ENCODE measurements at places on chromosomes 11 and 22.

GRCh38 chr11:62420882-62421281, 2.0 kb downstream of the SCGB1A1 start:
- DNase-seq = no peak

DNA sequence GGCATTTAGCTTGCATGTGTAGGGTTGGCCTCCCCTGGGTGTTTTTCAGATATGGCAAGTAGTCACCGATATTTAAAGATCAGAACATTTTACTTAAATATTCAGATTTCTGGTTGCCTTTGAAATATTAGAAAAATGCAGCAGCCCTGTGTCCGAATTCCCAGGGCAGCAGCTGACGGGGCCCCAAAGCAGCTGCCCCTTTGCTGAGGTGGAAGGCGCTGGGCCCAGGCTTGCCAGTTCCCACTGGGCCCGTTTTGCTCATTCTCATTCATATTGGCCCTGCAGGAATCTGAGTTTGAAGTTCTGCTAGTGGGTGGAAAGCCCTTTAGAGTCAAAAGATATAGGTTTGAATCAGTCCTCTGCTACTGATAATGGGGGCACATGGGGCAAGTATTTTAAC, 692.1 kb downstream of the OPCML start:
- DNase-seq = no peak

DNA sequence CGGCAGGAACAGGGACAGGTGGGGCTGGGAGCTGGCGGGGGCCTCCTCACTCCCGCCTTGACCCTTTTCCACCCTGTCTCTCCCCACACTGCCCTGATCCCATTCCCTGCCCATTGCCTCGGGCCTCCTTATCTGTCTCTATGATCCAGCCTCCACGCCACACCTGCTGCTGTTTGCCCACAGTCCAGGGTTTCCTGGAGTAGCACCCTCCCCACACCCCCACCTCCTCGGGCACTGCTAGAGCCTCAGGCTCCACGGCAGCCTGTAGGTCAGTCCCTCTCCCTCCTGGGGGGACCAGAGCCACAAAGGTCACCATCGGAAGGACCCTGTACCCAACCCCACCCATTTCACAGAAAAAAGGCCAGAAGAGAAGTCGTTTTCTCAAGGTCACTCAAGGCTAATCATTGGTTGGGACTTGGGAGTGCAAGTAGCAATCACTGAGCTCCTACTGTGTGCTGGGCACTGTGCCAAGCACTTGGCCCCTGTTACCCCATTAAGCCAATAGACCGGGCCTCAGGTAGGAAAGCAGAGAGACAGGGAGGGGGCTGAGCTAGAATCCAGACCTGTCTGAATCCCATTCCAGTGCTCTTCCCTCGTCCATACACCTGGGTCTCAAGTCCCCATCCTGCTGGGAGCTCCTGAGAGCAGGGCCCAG, 71.8 kb downstream of the PDE2A start:
- DNase-seq = no peak

DNA sequence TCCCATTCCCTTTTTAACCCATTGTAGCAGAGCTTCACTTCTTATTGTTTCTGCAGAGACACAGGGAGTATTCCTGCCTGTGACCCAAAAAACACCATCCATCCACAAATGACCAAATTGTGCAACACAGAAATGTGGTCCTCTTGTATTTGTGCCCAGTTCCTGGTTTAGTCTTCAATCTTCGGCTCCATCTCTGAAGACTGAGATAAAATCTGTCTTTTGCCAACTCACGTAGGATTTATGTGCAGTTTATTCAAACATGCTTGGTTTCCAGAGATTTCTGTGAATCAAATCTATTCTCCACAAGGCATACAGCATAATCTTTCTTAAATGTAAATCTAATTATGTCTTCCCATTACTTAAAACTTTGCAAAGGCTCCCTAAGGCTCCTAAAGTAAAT, 307.0 kb downstream of the AASDHPPT start:
- DNase-seq = no peak

- no peak for DNase-seq
Observed at GRCh38 chr22:40290516-40290915, 55.8 kb upstream of the ADSL start.

GRCh38 chr22:40243891-40244290, 66.2 kb downstream of the TNRC6B start:
- no peak for DNase-seq

GRCh38 chr11:75337195-75337654, 14.2 kb downstream of the ARRB1 start:
- DNase-seq = no peak

- DNase-seq = no peak
Observed at GRCh38 chr11:60059521-60060240, 3.2 kb downstream of the MS4A3 start.

- peak; percentile 4 for DNase-seq
Observed at GRCh38 chr11:2778630-2779498, 79.1 kb upstream of the KCNQ1OT1 start.

DNA sequence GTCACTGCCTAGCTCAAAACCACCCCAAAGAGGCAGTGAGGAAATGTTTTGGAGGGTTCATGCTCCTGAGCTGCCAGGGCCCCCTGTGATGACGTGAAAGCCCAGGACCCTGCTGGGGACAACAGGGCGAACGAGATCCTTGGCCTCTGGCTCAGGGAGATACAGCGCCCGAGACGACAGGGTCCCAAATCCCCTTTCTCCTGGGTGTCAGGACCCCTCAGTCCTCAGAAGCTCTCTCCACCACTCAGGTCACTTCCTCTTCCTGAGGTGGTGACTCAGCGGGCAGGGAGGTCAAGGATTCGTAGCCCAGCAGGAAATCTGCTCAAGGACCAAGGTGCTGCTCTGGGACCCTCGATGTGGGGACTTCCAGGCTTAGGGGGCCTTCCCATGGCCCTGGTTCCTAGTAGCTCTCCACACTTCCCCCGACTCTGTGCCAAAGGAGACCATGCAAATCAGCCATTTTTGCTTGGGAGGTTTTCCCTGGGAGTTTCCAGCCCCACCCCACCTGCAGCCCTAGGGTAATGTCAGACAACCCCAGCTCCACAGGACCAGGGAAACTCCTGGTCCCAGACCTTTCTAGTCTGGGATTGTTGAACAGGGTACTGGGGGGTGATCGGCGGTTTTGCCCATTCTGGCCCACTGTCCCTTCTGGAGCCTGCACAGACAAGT, 12.8 kb downstream of the BCL9L start:
- DNase-seq = peak; percentile 61

- DNase-seq = no peak
Observed at GRCh38 chr22:40237241-40237640, 59.5 kb downstream of the TNRC6B start.

GRCh38 chr22:18111759-18112330, 1.2 kb downstream of the TUBA8 start:
- DNase-seq = no peak

DNA sequence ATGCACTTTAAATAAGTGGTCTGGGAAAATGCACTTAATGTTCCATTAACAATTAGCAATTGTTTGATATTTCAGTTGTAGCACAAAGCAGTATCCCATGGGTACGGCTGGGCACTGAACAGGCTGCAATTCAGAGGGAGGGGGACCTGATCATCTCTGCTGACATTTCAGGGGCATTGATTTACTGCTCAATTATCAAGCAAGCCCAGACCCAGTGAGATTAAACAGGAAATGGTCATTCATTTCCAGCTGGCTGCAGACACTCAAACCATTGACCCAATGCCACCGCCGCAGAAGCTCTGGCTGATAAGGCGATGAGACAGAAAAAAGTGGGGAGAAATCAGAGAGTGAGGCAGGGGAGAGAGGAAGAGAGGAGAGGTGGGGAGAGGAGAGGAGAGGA, 1.2 kb downstream of the GPR83 start:
- DNase-seq = no peak

- DNase-seq = no peak
Observed at GRCh38 chr11:20762980-20763379, 93.6 kb downstream of the NELL1 start.

DNA sequence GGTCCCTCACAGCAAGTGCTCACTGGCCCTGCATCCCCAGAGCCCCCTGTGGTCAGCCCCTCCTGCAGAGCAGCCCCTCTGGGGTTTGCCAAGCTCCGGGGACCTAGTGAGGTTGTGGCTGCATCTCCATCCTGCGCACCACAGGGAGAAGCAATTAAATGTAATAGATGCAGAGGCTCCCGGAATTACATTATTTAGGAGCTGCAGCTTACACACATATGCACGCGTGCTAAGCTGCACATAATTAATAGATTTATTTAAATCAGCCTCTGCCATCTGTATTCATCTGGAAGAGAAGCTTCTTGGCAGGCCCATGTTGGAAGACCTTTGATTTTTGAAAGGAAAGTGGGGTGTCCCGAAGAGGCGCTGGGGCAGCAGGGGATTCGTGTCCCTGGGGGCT, 1271.5 kb downstream of the BRD1 start:
- DNase-seq = no peak

GRCh38 chr11:15829312-15829711, 527.0 kb downstream of the SOX6 start:
- no peak for DNase-seq

DNA sequence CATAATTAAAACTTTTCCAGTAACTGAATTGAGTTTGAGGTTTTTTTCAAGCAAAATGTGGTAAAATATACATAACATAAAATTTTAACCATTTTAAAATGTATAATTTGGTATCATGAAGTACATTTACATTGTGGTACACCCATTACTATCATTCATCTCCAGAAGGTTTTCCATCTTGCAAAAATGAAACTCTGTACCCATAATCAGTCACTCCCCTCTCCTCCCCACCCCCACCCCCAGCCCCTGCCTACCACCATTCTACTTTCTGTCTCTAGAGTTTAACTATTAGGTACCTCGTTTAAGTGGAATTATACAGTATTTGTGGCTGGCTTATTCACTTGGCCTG, 63.7 kb downstream of the MICAL2 start:
- DNase-seq = no peak

GRCh38 chr11:60530454-60531100, 15.4 kb downstream of the MS4A13 start:
- DNase-seq = no peak

DNA sequence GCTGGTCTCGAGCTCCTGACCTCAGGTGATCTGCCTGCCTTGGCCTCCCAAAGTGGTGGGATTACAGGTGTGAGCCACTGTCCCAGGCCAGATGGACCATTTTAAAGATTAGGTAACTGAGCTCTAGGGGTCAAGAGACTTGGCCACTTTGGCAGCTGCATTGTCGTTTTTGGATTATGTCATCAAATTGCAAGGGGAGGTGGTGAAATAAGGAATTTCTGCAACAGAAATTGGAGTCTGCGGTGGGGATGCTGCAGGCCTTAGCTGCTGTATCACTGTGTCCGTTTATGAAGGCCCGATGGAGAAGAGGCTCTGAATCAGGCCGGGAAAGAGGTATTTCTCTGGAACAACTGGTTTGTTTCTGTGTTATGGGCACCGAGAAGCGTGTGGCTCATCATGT, 34.6 kb downstream of the PTPRJ start:
- DNase-seq = no peak

DNA sequence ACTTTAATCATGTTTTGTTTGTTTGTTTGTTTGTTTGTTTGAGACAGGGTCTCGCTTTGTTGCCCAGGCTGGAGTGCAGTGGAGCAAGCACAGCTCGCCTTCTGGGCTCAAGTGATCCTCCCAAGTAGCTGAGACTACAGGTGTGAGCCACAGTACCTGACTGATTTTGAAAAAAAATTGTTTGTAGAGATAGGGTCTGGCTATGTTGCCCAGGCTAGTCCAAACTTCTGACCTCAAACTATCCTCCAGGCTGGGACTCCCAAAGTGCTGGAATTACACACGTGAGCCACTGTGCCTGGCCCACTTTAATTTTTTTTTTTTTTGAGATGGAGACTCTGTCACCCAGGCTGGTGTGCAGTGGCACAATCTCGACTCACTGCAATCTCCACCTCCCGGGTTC, 74.8 kb upstream of the CLDN5 start:
- no peak for DNase-seq

DNA sequence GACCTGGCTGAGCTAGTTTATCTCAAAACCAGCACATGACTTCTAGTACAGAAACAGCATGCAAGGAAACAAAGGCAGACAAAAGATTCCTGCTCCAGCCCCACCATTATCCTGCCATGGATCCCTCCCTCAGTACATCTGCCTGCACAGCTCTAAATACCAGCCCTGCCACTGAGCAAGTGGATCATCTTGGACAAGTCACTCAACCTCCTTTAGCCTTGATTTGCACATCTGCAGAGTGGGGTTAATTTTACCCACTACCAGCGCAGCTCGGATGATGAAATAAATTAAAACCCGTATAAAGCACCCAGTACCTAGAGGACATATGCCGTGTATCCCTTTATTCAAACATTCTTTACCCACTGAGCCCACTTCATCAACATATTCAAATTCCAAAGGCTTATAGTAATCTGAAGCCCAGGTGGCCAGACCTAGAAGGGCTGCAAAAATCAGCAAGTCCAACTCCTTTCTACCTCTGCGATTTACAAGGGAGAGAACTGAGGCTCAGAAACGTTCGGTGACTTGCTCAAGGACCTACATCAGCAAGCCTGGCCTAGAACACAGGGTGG, 7.5 kb downstream of the SYN3 start:
- no peak for DNase-seq

- no peak for DNase-seq
Observed at GRCh38 chr22:50347157-50347556, 4.0 kb downstream of the PPP6R2 start.

DNA sequence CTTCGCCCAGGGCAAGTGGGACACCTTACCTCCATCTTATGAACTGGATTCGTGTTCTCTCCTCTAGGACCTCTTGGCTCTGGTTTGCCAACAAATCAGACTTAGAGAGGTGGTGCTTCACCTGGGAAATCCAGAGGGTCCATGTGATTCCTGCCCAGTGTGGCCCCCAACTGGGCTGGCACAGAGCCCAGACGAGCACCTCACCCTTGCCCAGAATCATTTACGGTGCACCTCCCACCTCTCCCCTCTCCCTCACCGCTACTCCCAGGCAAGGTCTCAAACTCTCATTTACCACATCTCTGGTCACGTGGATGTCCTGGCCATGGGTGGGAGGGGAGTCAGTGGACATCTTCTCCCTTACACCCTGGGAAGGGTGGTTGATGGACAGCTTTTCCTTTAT, 1.1 kb downstream of the SPATA19 start:
- no peak for DNase-seq

- no peak for DNase-seq
Observed at GRCh38 chr11:87405843-87406242, 368.1 kb downstream of the TMEM135 start.

DNA sequence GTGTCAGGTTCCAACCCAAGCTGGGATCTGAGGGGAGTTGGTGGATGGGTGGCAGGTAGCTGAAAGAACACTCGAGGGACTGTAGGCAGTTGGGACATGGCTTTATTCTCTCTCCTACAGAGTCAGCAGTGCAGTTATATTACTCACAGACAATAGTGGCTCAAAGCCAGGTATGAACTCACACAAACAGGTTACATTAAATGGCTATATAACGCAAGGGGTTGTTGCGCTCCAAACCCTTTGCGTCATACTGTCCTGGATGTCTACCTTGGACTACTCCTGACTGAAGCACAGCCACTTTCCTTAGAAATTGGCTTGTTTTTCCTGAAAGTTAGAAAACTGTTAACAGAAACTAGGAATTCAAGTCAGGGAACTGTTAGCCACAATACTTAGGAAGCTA, 66.4 kb upstream of the OR4B1 start:
- DNase-seq = peak; percentile 85

GRCh38 chr11:81725701-81726100, 1008.0 kb downstream of the FAM181B start:
- DNase-seq = peak; percentile 77
